Head of caudate nucleus (tissue), 42 donors: ENCODE measurements at places on chromosomes 7 and 10.

DNA sequence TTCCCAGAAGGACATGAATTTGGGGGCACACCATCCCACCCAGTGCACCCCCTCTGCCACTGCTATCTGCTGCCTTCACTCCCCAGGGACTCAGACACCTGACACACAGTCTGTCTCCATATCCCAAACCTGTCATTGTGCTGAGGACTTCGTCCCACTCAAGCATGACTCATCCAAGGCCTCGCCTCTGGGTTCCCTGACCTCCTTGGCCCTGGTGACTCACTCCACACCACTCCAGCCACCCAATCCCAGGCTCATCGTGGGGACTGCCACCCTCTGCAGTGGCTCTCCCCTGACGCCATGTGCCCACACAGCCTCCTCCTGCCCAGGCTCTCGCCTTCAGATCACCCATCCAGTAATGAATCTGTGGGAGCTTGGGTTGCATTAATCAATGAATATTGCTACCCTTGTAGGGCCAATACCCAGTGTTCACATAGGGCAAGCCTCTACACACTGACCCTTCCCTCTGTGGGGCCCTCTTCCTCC, 6.6 kb upstream of the INSIG1 start:
- no peak for DNase-seq

- no peak for DNase-seq
Observed at GRCh38 chr10:2744547-2745200, 322.7 kb upstream of the PFKP start.

DNA sequence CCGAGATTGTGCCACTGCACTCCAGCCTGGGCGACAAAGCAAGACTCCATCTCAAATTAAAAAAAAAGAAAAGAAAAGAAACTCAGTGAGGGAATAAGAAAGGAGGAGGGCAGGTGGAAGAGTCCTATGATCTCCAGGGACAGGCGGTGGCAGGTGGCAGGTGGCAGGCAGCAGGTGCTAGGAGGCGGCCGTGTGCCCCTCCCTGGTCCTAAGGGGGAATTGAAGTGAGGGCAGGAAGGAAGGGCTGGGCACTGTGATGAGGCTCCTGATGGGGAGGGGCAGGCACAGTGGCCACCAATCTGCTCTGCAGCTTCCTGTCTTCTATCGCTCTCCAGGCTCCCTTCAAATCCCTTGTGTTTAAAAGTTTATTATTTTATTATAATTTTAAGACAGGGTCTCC, 41.2 kb upstream of the UBE3C start:
- DNase-seq = no peak

- no peak for DNase-seq
Observed at GRCh38 chr7:131747658-131748232, 191.3 kb upstream of the PODXL start.

DNA sequence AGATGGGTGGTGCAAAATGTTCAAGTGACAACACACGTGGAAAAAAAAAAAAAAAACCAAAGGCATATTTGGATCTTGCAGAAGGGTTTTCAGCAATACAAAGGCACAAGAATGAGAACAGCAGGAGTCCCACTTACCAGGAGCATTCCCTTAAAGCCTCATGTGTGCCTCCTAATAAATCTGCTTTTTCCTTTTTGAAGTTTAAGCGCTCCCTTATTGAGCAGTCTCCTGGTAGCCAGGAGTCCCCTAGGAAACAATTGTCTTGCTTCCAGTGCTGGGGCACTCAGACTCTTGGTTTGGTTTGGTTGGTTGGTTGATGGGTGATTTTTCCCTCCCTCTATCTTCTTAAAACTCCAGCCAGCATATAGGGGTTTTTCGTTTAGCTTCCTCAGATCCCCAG, 321.8 kb upstream of the NFE2L3 start:
- no peak for DNase-seq

DNA sequence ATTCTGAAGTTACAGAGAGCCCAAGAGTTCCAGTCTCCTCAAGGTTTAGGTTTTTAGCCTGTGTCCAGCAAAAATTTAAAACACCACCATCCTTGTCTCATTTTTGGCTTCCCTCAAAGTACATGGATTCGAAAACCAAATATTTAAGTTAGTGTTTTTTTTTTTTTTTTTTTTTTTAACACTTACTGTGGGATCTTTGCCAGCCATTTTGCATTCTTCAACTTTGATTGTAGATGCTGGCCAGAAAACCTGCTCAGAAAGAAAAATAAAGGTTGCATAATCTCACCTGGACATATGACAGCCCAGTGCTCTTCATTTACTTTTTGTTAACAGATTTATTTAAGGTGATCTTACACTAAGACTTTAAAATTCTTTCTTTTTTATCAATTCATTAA, 91.6 kb downstream of the SEMA3C start:
- DNase-seq = no peak

- no peak for DNase-seq
Observed at GRCh38 chr10:88493691-88494483, 89.2 kb downstream of the RNLS start.

- no peak for DNase-seq
Observed at GRCh38 chr7:140678816-140679130, 6.0 kb downstream of the ADCK2 start.

DNA sequence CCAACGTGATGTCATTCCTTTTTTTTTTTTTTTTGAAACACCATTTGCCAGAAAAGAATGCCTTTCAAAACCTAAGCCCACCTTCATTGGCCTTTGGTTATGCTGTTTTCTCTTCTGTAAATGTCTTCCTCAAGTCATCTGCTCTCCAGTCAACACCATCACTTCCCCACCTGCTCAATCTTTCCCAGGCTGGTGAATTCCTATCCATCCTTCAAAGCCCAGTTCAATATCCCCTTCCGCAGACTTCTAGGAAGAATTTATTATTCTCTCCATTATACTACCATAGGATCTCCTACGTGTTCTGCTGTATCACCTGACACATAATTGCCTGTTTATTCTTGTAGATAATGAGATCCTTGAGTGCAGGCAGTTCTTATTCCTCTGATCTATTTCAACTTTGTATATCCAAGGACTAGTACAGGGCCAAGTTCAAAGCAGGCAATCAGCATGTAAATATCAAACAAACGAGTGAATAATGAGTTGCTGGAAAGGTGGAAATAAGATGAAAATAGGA, 73.5 kb upstream of the PRR15 start:
- no peak for DNase-seq

DNA sequence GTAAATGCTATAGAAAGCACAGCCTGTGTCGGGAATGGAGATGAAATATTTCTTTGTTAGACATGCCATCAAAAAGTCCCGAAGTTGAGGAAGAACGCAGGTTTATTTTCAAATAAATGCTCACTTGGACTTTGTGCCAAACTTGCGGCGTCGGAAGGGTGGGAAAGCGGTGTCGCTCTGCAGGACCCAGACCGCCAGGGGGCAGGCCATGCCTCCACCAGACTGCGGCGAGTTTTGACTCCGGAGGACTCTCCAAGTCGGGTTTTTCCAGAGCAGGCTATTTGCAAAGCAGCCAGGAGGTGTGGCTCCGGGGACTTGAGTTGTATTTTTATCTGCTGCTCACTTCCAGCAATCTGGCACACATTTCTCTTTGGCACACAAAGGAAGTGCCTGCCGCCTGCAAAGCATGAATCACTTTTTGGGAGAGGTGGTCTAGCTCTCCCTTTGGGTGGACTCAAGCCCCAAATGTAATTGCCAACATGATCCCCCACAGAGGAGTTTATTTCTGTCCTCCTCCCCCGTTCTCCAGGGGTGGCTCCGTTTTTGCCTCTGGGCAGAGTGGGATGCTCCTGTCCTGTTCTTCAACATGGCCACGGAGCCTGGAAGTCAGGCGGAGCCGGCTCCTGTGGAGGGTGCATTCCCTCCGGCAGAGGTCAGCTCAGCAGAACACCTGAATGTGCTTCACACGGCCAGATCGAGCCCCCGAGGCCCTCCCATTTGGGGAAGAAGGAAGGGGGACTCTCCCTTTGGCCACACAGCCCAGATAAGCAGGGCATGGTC, 82.3 kb upstream of the GPR26 start:
- DNase-seq = peak; percentile 77

DNA sequence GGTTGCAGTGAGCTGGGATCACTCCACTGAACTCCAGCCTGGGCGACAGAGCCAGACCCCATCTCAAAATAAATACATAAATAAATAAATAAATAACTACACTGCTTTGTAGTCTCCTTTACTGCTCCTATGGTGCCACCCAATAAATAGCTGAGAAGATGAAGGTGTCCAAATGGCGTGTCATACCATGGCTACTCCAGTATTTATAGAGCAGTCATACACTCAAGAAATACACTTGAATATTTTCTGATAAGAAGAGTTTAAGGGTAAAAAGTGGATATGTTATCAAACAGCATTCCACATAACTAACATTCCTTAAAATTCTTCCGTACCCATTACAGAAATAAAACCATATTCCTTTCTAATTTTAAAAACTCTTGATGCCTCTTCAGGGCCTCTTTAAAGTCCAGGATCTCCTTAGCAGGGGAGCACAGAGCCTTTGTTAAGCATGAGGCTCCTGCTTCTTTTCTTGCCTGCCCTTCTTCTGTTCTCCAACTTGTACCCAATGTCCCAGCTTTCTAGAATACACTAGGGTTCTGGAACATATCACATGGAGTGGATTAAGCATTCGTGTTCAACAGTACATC, 7.9 kb upstream of the SAR1A start:
- DNase-seq = no peak

GRCh38 chr10:70317272-70317942, 33.6 kb upstream of the NPFFR1 start:
- DNase-seq = no peak

DNA sequence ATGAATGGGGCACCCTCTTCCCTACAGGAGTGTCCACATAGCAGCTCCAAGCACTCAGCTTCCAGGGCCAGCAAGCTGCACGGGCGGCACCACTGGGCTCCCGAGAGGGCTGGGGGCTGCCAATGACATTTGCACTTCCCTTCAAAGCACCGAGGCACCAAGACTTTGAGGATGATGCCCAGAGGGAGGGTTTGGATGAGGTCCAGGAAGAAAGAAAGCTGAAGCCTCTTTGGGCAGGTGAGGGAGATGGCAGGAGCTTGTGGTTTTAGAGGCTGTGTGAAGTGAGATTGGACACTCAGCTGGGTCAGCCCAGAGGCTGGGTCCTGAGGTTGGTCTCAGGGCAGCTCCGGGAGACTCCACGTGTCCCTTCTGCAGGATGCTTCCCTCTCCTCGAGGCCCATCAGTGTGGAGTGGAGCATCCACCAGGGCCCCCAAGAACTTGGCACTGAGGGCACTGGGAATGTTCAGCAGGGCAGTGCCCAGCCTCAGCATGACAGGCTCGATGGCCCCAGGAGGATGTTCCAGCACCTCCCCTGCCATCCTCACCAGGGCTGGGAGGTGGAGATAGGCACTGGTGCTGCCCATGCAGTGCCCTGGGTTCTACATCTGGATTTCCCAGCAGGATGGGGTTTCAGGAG, 54.9 kb upstream of the IGFBP3 start:
- DNase-seq = no peak

- DNase-seq = no peak
Observed at GRCh38 chr7:70573696-70574095, 558.2 kb upstream of the GALNT17 start.

DNA sequence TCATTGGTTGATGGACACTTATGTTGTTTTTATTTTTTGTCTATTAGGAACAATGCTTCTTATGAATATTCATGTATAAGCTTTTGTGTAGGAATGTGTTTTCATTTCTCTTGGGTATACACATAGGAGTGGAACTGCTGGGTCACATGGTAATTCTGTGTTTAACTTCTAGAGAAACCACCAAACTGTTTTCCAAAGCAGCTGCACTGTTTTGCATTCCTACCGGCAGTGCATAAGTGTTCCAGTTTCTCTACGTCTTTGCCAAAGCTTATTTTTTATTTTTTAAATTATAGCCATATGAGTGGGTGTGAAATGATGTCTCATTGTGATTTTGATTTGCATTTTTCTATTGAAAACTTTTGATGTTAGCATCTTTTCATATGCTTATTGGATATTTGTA, 51.3 kb downstream of the ADK start:
- DNase-seq = no peak

- no peak for DNase-seq
Observed at GRCh38 chr10:12050528-12050927, 7.9 kb upstream of the UPF2 start.

DNA sequence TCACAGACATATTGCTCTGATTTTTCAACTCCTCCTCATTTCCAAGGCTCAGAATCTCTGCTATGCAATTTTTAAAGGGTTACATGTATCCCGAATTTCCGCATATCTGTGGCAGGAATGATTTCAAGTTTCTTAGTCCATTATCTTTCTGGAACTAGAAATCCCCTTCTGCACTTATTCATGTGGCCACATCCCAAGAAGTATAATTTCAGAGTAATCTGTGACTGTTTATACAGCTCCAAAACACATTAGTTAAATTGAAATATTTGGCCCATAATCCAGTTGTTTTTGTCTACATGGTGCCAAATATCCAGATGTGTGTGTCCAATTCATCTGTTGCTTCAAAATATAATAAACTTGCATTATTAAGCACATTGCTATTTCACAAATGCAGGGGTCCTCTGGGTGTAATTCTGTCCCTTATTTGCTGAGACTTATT, 271.2 kb downstream of the ARHGAP12 start:
- no peak for DNase-seq

DNA sequence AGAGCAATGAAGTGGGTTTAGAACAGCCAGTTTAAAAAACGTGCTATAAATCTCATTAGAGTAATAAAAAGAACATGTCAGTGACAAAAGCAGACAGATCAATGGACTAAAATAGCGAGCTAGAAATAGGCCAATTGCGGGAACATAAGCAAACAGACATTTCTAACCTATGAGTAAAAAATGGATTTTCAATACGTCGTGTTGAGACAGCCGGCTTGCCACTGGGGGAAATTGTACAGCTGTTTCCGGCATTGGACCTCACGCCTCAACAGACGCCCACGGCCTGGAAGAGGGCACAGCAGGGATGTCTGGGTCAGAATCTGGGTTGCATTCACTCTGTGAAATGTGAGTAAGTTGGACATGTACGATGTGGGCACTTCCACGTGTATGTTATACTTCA, 92.9 kb downstream of the SVOPL start:
- DNase-seq = no peak

DNA sequence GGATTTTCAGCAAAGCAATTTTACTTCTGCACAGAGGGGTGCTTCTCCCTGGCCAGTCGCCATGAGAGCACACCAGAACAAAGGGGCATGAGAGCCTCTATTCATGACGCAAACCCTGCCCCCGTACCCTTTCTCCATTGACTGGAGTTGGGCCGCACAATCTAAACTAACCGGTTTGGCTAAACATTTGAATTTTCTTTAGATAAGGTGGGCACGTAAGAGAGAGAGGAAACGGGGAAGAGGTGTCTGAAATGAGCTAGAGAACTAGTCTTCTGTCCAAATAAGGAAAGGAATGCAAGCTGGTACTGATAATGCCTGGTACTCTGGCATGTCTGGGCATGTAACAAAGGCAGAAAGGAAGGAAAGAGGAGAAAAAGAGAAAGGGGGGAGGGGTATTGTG, 13.2 kb upstream of the SCIN start:
- no peak for DNase-seq
